Stimulated activated CD8-positive, alpha-beta memory T cell treated with anti-CD3 and anti-CD28 coated beads, Interleukin-7, amount 100 ng/mL, for 4 hours (primary cell): ENCODE measurements at places on chromosomes 7 and 10.

- DNase-seq, result no peak
Observed at GRCh38 chr10:88347597-88348304, 235.4 kb downstream of the RNLS start.

DNA sequence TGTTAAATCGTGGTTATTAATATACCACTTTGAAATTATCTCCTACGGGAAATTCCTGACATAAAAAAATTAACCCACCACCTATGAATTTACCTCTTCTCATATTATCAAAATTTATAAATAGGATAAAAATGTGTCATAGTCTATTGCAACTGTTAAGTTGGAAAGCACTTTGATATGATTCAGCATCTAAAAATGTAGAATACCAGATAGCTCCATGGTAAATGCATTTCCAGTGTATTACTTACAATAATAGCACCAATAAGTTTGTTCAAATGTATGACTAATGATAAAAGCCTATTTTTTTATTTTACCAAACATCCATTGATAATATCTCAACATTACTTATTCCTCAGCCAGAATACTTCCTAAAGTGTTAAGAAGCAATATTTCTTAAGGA is 13.6 kb upstream of the KCND2 start:
- DNase-seq, result no peak

DNA sequence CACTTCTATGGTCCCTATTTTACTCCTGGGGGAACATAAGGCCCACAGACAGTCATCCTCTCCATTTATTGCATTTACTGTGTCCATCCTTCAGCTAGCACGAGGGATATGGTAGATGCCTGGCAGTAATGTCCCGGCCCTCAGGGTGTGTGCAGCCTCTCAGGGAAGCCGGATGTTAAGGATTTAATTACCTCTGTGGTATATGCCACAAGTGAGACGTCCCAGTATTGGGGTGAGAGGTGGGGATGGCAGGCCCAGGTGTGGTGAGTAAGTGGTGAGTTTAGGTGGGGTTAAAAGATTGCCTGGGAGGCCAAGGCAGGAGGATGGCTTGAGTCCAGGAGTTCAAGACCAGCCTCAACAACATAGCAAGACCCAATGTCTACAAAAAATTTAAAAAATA is 144.9 kb downstream of the SH3PXD2A start:
- no peak for DNase-seq

GRCh38 chr10:79431891-79432831 is 13.3 kb downstream of the ZCCHC24 start:
- DNase-seq, result no peak
